ENCODE measurements at places on chromosomes 7 and 10.

GRCh38 chr10:3042589-3042988 lies 24.8 kb upstream of the PFKP start:
- no peak for DNase-seq

GRCh38 chr7:341841-342638 lies 52.1 kb downstream of the FOXL3 start:
- no peak for DNase-seq

DNA sequence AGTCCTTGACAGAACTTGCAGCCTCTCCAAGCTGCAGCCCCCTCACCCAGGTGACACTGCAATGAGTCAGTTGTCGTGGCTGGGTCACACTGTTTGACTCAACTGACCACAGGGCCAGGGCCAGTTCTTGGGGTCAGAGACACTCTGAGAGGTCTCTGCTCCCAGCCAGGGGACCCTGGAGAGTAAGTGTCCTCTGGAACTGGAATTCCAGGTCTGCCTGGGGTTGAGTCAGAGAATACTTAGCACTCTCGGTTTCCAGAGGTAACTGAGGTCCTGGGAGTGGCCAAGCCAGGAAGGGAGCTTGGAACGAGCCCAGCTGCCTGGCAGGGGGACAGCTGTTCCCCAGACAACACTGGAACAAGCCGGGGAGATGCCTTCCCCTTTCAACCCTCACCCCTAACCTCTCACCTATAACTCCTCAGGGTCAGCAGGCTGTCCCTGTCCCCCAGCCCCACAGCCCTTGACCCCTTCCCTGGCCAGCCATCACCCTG lies 2.2 kb upstream of the MYL10 start:
- DNase-seq = no peak

DNA sequence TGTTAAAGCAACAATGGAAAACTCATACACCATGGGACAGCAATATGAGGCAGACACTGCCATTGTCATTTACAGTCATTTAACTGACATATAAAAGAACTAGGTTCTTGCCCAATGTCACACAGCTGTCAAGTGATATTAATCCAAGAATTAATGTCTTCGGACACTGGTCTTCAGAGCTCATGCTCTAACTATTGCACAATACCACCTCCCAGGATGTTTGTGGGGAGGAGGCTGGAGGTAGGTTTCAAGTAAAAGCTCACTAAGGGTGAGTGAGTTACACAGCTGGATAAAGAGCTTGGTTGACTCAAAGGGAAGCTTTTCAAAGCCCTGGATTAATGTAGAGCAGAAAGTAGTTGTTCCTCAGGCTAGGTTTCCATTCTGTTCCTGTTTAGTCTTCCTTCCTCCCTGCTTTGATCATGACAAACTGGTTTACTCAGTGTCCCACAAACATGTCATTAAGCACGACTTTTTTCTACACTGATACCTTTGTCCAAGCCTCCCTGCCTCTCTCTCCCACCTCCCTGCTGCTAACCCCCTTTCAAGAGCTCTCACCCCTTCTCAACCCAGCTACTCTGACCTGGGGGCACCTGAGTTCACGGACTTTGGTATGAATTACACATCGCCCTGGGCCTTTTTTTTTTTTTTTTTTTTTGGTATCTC lies 987 bp upstream of the EXOC6 start:
- no peak for DNase-seq

- DNase-seq = no peak
Observed at GRCh38 chr7:17506095-17506494, 207.6 kb downstream of the AHR start.

DNA sequence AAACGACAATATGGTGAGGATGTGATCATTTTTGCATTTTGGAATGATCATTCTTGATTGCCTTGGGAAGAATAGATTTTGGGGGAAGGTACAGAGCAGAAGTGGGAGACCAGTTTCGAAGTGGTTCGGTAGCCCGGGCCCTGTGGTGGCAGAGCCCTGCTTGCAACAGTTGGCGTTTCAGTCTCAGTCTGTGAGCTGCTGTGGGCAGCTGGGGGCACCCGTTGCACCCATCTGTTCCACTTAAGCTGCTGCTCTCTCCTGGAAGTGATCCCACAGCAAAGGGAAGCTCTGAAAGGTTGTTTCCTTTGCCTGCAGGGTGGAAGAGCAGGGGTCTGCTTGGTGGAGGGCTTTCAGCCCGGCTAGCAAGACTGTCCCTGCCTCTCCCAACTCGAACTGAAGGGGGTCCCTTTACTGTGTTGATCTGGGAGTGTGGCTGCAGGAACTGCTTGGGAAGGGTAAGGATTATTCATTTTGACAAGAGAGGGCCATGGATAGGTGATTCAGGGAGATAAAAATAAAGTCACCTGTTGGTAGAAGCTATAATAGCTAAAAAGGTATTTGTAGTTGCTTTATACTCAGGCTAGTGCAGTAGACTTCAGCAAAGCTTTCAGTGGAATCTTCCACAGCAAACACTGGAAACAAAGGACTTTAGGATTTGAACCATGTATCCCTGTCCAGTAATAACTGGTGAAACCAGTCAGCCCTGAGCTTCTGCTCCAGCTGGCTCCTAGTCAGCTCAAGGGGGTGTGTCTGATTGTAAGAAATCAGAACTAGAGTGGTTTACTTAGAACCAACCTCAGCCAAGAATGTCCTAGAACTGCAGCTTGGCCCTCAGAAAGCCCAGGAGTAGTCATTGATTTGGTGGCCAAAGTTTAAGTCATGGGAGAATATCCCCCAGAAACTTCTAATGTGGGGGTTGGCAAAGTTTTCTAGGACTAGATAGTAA lies 53.1 kb upstream of the PDCD4 start:
- DNase-seq = no peak

- peak; percentile 37 for DNase-seq
Observed at GRCh38 chr7:142587578-142588191, 161.6 kb upstream of the PRSS1 start.

- no peak for DNase-seq
Observed at GRCh38 chr10:78531088-78531487, 497.4 kb downstream of the RPS24 start.

DNA sequence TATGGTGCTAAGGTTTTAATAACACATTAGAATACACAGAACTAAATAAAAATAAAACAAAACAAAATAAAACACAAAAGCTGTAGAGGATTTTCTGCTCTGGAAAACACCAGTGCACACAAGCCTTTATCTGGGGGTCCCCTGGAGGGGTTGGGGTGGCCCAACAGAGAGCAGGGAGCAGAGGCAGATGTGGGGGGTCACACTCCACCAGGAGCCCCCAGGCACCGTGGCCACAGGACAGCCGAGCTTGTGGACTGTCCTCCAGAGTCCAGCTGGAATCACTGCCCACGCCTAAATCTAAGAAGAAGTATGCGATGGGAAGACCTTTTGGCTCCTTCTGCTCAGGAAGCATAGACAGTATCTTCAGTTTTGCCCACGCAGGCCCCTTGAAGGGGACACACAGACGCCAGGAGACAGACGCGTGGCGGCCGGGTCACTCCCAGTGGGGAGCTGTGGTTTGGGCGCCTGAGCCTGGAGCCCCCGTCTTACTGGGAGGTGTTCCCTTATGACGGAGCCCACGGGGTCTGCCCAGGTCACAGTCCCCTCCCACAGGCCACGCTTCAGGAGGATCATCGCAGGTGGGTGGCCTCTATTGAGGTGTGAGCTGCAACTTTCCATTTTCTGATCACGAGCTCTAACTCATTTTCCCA lies 595.0 kb downstream of the PTPRN2 start:
- no peak for DNase-seq

DNA sequence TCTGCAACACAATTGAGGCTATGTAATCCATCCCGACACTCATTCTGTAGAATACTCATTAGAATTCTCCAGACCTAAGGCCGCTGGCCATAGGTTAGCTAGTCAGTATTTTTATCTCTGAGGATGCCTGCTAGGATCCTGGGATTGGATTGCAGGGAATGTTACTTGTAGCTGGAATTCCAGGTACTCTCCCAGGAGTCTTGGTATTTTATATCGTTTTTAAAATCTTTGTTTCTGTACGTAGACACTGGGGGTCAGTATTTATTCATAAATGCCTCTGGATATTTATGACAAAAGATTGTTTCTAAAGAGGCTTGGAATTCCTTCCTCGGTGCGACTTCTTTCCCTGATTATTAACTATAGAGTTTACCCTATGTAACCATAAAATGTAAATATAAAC lies 40.1 kb downstream of the BPGM start:
- DNase-seq = no peak

GRCh38 chr10:48658243-48658974 lies 26.3 kb upstream of the WDFY4 start:
- DNase-seq = no peak

GRCh38 chr7:90251304-90251635 lies 6.3 kb downstream of the CFAP69 start:
- DNase-seq = no peak

DNA sequence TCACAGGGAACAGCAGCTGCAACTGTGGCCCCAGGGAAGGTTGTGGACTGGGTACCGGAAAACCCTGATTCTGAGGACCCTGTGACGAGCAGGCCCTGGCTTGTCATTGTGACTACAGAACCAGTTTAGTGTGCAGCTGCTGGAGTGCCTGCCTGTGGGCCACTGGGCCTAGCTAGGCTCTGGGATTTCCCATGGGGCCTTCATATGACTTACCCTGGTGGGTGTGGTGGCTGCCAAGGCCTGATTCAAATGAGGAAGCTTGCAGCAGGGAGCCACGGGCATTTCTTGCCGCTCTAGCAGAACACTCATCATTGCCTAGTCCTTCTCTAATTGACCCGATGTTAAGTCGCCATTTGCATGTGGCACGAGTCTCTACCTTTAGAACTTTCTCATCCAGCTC lies 14.7 kb upstream of the CAMK2G start:
- no peak for DNase-seq

Data from retinal pigment epithelial cell (primary cell).